ENCODE measurements at places on chromosomes 6 and 20.

- no peak for DNase-seq
These were observed 39.4 kb downstream of the RPRD1B start for GRCh38 chr20:38072898-38073297.

- no peak for DNase-seq
These were observed 451.8 kb upstream of the KHDRBS2 start for GRCh38 chr6:62737792-62738191.

DNA sequence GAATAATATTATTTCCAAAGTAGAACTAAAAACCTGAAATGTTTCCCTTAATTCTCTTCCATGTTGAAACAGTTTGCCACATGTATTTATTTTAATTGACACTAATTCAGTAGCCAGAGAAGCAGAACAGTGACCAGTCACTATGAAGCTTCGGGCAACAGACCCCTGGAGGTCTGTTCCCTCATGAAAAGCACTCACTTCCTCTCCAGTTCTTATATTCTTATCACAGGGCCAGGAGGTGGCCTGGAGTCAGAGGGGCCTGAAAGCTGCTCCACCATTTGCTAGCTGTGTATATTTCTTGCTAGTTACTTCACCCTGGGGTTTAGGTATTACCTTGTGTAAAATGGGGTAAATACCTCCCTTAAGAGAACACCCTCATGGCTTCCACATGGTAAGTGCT, 49.1 kb downstream of the MAP7 start:
- no peak for DNase-seq

- no peak for DNase-seq
These were observed 42.4 kb downstream of the TMEM242 start for GRCh38 chr6:157280947-157281346.

DNA sequence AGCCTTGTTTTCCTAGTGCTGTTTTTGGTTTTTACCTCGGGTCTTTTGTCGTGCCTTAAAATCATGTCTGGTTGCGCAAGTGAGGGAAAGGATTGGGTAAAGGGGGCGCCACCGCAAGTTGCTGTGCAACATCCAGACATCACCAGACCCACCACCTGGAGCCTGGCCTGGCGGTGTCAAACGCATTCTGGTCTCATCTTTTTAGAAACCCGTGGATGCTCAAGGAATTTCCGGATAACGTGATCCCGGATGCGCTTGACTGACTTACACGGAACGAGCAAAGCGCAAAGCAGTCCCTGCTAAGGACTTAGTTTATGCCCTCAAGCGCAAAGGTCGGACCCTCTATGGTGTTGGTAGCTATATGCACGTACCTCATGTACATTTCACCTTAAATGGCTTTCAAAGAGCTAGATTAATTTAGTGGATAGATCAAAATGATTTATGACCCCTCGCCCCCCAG, 105.2 kb downstream of the OR2B2 start:
- no peak for DNase-seq

GRCh38 chr6:43299338-43300293, 1.6 kb downstream of the SLC22A7 start:
- no peak for DNase-seq

All from body of pancreas (tissue), 4 donors.